ENCODE measurements at places on chromosomes 16 and 17. TPM values are rescaled to one million over a fixed set of nuclear protein-coding genes. Genes with fewer than 3 reads are reported as not detected.

SPATA22 gene
- total RNA-seq, result 100 TPM

MYH1 gene
- 0.93 TPM for total RNA-seq

PLLP gene
- total RNA-seq, result 39.4 TPM

CAVIN1 gene
- 49.4 TPM for total RNA-seq

ASPA gene
- 6.1 TPM for total RNA-seq

- peak; percentile 82 for DNase-seq
- H3K27ac ChIP-seq, result peak within 1 kb of the TSS; percentile 96
- H3K36me3 ChIP-seq, result no peaks in the 10 kb centered on the region
Measured at GRCh38 chr17:68600931-68601564, at the start of gene FAM20A. Gene FAM20A, minus strand, starts transcription at chr17:68601367. Its CDS starts 701 bp downstream, at chr17:68600666.

DNA sequence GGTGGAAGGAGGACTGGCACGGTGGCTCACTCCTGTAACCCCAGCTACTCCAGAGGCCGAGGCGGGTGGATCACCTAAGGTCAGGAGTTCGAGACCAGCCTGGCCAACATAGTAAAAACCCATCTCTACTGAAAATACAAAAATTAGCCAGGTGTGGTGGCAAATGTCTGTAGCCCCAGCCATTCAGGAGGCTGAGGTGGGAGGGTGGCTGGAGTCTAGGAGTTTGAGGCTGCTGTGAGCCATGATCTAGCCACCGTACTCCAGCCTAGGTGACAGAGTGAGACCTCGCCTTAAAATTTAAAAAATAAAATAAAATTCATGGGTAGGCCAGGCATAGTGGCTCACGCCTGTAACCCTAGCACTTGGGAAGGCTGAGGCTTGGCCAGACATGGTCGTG, 1.2 kb upstream of the RPH3AL start:
- H3K27me3 ChIP-seq, result no peaks in the 10 kb centered on the region
- DNase-seq, result no peak
- no peak overlapping the region for H3K4me3 ChIP-seq
- H3K4me1 ChIP-seq, result peaks cover 17% of the 10 kb centered on the region

GRCh38 chr17:74380086-74380958, 13.0 kb downstream of the GPR142 start:
- H3K27me3 ChIP-seq, result no peaks in the 10 kb centered on the region
- peaks cover 9% of the 10 kb centered on the region for H3K4me1 ChIP-seq
- no peak for DNase-seq
- no peak overlapping the region for H3K27ac ChIP-seq
- no peaks in the 10 kb centered on the region for H3K36me3 ChIP-seq

DNA sequence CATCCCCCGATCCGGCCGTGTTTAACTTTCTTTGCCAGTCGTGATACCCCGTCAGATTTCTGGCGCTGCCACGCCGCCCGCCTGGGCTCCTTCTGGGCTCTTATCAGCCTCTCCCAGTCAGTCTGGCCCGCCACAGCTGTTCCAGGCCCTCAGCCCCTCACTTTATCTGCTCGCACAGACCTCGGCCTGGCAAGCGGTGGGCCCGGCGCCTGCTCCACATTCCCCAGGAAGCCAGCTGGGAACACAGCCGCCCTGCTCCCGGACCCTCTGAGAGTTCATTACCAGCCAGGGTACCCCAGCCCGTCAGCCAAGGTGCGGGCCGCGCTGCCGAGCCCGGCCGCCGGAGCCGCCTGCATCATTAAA, 157.5 kb downstream of the ZNF423 start:
- no peaks in the 10 kb centered on the region for H3K27me3 ChIP-seq
- H3K4me3 ChIP-seq, result no peak overlapping the region
- no peaks in the 10 kb centered on the region for H3K36me3 ChIP-seq
- peaks cover 40% of the 10 kb centered on the region for H3K4me1 ChIP-seq
- peak overlapping the region; percentile 55 for H3K27ac ChIP-seq
- DNase-seq, result no peak

DNA sequence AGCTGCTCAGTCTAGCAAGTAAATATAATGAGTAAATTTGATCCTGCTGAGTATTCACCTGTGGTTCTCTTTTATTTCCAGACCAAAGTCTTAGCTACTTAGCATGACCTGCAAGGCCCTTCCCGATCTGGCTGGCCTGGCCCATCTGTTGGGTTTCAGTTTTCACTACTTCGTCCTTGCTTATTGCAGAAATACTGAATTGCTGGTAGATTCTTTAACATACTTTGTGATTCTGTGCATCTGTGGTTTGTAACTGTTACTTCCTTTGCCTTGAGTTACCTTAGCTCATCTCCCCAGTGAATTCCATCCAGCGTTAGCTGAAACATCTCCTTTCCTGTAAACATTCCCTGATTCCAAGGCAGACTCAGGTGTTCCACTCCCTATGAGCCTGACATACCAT, 131.1 kb downstream of the PHKB start:
- H3K4me1 ChIP-seq, result no peaks in the 10 kb centered on the region
- no peak overlapping the region for H3K27ac ChIP-seq
- DNase-seq, result no peak
- no peaks in the 10 kb centered on the region for H3K36me3 ChIP-seq
- no peak overlapping the region for H3K4me3 ChIP-seq
- H3K27me3 ChIP-seq, result no peaks in the 10 kb centered on the region

GRCh38 chr17:56175299-56175955, 22.2 kb downstream of the ANKFN1 start:
- no peaks in the 10 kb centered on the region for H3K27me3 ChIP-seq
- no peak for DNase-seq
- H3K4me3 ChIP-seq, result no peak overlapping the region
- H3K4me1 ChIP-seq, result no peaks in the 10 kb centered on the region

GRCh38 chr16:56481468-56482122, 30.2 kb downstream of the OGFOD1 start:
- DNase-seq, result no peak
- H3K27ac ChIP-seq, result no peak overlapping the region
- H3K4me3 ChIP-seq, result no peak overlapping the region
- no peaks in the 10 kb centered on the region for H3K27me3 ChIP-seq
- H3K36me3 ChIP-seq, result no peaks in the 10 kb centered on the region
- H3K4me1 ChIP-seq, result no peaks in the 10 kb centered on the region

GRCh38 chr16:17921357-17921978, 415.1 kb downstream of the NPIPA8 start:
- no peaks in the 10 kb centered on the region for H3K4me1 ChIP-seq
- H3K27me3 ChIP-seq, result no peaks in the 10 kb centered on the region
- peak; percentile 76 for DNase-seq
- H3K4me3 ChIP-seq, result no peak overlapping the region
- H3K36me3 ChIP-seq, result no peaks in the 10 kb centered on the region

DNA sequence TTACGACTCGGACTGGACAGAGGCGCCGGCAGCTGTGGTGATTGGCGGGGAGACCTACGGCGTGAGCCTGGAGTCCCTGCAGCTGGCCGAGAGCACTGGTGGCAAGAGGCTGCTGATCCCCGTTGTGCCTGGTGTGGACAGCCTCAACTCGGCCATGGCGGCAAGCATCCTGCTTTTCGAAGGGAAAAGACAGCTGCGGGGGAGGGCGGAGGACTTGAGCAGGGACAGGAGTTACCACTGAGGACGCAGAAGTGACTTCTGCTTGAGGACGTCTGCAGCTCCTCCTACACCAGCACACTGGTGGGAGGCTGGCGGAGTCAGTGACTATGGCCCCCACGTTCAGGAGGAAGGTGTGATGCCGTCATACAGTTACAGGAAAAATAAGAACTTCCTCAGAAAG, 9.7 kb downstream of the MRM3 start:
- H3K4me3 ChIP-seq, result no peak overlapping the region
- no peak overlapping the region for H3K27ac ChIP-seq
- H3K27me3 ChIP-seq, result no peaks in the 10 kb centered on the region
- H3K4me1 ChIP-seq, result peaks cover 3% of the 10 kb centered on the region

GRCh38 chr16:30585022-30585399, 486 bp downstream of the ZNF785 start:
- H3K36me3 ChIP-seq, result no peaks in the 10 kb centered on the region
- peaks cover 10% of the 10 kb centered on the region for H3K4me1 ChIP-seq
- DNase-seq, result no peak
- peak overlapping the region; percentile 91 for H3K4me3 ChIP-seq

GRCh38 chr17:67733449-67733848, 15.7 kb downstream of the NOL11 start:
- no peak overlapping the region for H3K27ac ChIP-seq
- no peak for DNase-seq
- no peaks in the 10 kb centered on the region for H3K27me3 ChIP-seq
- H3K36me3 ChIP-seq, result no peaks in the 10 kb centered on the region
- H3K4me1 ChIP-seq, result no peaks in the 10 kb centered on the region
- H3K4me3 ChIP-seq, result no peak overlapping the region

GRCh38 chr17:39951924-39952679, 10.7 kb upstream of the GSDMA start:
- no peaks in the 10 kb centered on the region for H3K36me3 ChIP-seq
- DNase-seq, result no peak
- no peak overlapping the region for H3K27ac ChIP-seq
- H3K4me1 ChIP-seq, result peaks cover 9% of the 10 kb centered on the region
- H3K4me3 ChIP-seq, result no peak overlapping the region

DNA sequence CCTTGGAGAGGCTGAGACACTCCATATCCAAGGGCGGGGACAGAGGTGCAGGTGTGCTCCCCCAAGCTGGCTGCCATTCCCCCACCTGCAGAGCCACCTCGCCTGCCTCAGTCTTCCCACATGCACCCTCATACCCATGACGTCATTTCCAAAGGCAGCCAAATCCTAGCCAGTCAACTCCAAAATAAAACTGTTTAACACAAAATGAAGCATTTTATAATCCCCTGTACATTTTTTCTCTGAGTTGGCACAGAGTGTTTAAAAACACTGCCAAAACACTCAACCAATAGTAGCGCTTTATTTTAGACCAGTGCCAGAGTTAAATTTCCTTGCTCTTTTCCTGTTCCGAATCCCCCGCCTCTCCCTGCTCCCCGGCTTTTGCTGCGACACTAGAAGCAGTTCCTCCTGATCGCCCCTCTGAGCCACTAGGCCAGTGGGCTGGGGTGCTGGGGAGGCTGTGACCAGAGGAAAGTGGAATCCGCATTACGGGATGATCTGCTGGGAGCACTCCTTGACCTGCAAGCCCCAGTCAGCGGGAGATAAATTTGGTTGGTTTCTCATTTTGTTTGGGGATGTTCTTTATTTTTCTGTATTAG, 139.5 kb downstream of the ZNF423 start:
- H3K27me3 ChIP-seq, result no peaks in the 10 kb centered on the region
- no peak overlapping the region for H3K4me3 ChIP-seq
- DNase-seq, result no peak
- H3K4me1 ChIP-seq, result no peaks in the 10 kb centered on the region
- H3K27ac ChIP-seq, result no peak overlapping the region

DNA sequence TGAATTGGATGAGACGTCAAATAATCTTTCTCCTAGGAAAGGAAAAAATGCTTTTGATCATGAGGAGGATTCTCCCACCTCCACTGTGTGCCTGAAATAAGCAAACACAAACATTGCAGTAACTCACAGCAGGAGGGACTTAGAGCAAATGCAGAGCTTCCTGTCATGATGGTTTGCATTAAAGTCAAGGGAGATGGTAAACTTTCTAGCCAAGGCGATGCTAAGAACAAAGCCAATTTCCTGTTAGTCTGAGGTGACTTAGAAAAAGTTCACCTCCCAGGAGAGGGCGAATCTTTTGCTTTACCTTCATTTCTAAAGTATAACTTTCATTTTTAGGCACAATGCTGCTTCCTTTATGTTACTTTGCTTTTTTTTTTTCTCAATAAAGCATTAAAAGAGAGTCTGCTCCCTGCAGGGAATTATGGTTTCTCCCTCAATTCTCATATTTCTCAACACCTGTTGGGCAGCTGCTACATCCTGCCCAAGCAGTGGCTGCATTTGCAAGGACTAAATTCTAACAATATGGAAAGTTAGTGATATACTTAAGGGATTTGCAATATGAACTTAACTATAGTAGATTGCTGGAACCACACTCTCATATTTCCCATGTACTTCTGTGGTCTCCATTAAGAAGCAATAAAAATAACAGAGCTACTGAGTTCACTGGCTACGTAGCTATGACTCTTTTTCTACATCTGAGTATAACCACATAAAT, 175.6 kb downstream of the PCTP start:
- no peaks in the 10 kb centered on the region for H3K36me3 ChIP-seq
- H3K27ac ChIP-seq, result no peak overlapping the region
- no peaks in the 10 kb centered on the region for H3K4me1 ChIP-seq
- H3K27me3 ChIP-seq, result no peaks in the 10 kb centered on the region
- H3K4me3 ChIP-seq, result no peak overlapping the region

DNA sequence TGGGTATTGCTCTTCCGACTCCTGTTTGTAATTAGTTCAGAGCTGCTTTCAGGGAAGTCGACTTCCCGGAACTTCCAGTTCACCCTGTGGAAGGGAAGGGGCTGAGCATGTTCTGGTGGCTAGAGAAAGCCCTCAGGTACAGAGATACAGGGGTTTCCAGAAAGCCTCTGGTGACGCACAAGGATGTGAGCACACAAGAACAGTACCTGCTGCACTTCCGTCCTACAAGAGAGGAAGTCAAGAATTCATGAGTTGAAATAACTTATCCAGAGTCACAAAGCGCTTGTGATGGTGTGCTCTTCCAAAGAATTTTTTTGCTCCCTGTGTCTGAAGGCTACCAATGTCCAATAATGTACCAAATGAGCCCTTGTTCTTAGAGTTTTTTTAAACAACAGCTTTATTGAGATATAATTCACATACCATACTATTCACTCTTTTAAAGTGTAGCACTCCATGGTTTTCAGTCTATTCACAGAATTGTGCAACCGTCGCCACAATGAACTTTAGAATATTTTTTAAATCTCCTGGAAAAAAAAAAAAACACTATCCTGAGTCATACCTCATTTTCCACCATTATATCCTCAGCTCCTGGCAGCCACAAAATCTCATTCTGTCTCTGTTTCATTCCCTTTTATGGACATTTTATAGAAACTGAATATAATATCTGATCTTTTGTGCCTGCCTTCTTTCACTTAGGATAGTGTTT, 327.6 kb downstream of the CDH13 start:
- H3K4me3 ChIP-seq, result no peak overlapping the region
- no peaks in the 10 kb centered on the region for H3K36me3 ChIP-seq
- DNase-seq, result no peak
- no peak overlapping the region for H3K27ac ChIP-seq
- H3K27me3 ChIP-seq, result no peaks in the 10 kb centered on the region

GRCh38 chr17:37643118-37643766, at the start of gene DDX52:
Gene DDX52, minus strand, starts transcription at chr17:37643446. Its CDS starts 26 bp downstream, at chr17:37643420.
- peak; percentile 96 for DNase-seq
- peaks cover 8% of the 10 kb centered on the region for H3K4me1 ChIP-seq
- no peaks in the 10 kb centered on the region for H3K36me3 ChIP-seq
- H3K4me3 ChIP-seq, result peak within 1 kb of the TSS; percentile 74
